ENCODE measurements at places on chromosomes 5 and 9.

- DNase-seq: no peak
Measured at GRCh38 chr9:38318759-38319495, 73.6 kb upstream of the ALDH1B1 start.

GRCh38 chr9:95460518-95461164 lies 56.1 kb downstream of the PTCH1 start:
- no peak for DNase-seq

DNA sequence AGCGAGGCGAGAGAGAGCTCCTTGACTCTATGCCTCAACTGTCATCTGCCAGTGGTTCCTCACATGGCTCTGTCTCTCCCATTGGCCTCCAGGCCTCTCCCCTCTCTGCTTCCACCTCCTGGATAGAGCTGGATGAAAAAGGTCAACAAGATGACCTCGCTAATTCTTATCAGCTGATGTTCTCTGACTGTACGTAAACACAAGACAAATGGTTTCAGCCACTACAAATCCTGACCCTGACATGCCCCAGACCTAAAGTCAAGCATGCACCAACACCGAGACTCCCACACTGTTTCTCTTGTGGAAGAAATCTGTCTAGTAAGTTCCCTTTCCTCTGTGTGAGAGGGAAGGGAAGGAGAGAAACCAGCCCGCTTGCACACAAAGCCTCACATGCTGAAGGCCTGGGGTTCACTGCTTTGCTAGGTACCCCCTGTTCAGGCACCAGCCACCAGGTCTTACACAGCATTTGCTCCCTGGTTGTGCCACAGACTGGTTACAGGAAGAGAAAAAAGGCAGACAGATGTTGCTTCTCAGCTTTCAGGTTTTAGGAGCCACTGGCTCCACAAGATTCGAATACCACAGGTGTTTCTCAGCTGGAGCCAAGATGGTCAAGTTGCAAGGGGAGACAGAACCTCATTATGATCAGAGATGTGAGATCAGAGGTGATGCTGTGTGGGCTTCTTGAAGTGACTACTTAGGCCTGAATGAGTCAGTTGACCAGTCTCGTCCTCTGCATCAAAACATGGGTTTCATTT lies 592.5 kb downstream of the CCDC171 start:
- no peak for DNase-seq

GRCh38 chr5:93010037-93010436 lies 571.0 kb downstream of the NR2F1-AS1 start:
- DNase-seq: no peak

- no peak for DNase-seq
Measured at GRCh38 chr5:178230879-178231538, 1.6 kb downstream of the PHYKPL start.

GRCh38 chr9:130283539-130284248 lies 18.1 kb downstream of the HMCN2 start:
- no peak for DNase-seq

DNA sequence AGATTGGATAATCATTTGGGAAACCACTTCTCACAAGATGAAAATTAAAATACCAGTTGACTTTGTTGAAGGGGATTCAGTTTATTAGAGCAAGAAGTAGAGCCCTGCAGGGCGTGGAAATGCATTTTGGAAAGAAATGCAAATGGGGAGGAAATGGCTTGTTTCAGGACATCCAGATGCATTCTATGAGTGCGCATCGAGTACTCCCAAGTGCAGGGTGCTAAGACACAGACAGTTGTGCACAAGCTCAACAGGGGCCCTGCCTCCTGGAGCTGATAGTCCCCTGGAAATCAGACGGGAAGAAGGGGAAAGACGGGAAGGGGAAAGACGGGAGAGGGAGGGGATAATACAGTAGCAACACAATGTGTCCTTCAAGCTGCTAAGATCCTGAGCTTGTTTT lies 64.0 kb downstream of the NSUN2 start:
- no peak for DNase-seq

GRCh38 chr9:137195525-137196220 lies 4.9 kb downstream of the TPRN start:
- DNase-seq: no peak

GRCh38 chr5:137010226-137010625 lies 488.9 kb downstream of the SPOCK1 start:
- no peak for DNase-seq

DNA sequence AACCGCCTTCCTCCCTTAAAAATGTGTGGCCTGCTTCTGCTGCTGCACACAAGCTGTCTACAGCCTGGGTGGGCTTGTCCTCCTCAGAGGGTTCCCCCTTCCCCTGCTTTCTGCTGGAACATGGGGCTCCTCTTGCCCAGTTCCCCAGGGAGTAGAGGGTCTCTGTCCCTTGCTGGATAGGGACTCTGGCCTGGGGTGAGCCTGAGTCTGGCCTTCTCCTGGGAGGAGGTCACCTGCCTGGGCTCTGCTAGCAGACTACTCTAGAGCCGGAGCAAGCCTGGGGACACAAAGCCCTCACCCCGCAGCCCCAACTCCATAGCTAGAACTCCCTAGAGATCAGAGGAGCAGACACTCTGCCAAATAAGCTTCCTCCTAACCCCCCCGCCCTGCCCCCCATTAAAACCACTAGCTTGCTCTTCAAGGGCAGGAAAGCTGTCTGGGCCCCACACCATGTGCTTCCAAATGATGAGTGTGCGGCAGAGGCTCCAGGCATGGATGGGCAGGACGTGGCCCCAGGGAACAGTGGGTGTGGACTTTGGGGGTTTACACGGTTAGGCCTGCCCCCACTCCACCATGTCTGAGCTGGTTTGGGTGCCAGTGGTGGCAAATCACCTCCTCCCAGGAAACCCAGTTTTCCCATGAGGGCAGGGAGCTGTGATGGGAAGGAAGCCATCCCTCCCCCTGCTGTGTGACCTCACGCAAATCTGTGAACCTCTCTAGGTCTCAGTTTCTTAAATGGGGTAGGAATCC lies 10.0 kb downstream of the TCF7 start:
- no peak for DNase-seq

Measured in stimulated activated CD8-positive, alpha-beta memory T cell treated with anti-CD3 and anti-CD28 coated beads, Interleukin-4, amount 100 ng/mL, for 1 hour (primary cell).